HFFc6 (cell line): ENCODE measurements at places on chromosomes 2 and 18. TPM values are rescaled to one million over a fixed set of nuclear protein-coding genes. Genes with fewer than 3 reads are reported as not detected.

The BMP10 gene
- not detected in 3 replicates for total RNA-seq

DNA sequence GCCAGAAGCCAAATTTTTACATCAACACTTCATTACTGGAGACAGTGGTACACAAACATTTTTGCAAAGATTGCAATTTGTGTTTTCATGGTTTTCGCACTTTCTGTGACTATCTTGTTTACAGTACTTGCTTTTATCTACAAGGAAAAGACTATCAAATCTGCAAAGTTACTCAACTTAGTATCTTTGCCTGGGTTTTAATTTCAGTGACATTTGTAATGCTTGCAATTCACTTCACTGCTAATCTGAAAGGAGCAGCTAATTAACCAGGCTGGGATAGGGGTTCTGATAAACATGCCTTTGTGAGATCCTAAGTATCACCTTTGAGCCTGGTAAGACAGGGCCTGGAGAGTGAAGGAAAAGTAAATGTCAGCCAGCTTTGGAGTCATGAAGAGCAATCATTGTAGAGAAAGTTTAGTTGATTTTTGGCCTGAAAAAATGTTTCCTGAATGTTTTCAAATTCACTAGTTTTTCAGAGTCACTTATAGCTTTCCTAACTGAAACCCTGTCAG is 194.2 kb downstream of the RIT2 start:
- H3K27me3 ChIP-seq, result peaks cover 1% of the 10 kb centered on the region; the same call in 1 of the 2 replicates
- no peak overlapping the region for H3K27ac ChIP-seq
- no peaks in the 10 kb centered on the region; the same call in 1 of the 2 replicates for H3K36me3 ChIP-seq
- no peak overlapping the region for H3K4me3 ChIP-seq
- H3K4me1 ChIP-seq, result no peaks in the 10 kb centered on the region

DNA sequence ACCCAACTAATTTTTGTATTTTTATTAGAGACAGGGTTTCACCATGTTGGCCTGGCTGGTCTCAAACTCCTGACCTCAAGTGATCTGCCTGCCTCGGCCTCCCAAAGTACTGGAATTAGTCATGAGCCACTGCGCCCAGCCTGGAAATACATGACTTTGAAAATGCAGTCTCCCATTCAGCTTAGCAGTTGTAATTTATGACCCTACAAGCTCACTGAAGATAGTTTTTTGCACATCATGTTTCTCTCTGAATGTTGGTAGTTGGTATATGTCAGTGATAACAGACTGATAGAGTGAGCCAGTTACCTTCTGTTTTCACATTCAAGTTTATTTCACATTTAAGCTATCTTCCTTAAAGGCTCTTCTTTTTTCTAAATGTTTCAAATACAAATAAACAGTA is 7.1 kb downstream of the WDR7 start:
- H3K27me3 ChIP-seq, result no peaks in the 10 kb centered on the region
- peaks cover 14% of the 10 kb centered on the region; the same call in 1 of the 2 replicates for H3K36me3 ChIP-seq
- no peak for DNase-seq
- no peak overlapping the region for H3K27ac ChIP-seq

DNA sequence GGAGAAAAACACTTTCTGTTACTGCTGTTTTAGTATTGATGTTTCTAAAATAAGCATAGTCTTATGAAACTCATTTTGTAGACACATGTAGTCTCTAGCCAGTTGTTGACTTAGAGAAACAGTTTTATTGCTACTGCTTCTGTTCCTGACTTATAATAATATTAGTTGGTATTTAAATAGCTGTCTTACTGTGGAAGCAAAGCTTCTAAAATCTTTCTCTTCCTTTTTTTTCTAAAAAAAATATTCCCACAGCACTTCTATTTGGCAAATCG is 121.8 kb downstream of the MTX2 start:
- DNase-seq, result no peak
- peaks cover 11% of the 10 kb centered on the region for H3K27me3 ChIP-seq
- H3K36me3 ChIP-seq, result no peaks in the 10 kb centered on the region
- no peak overlapping the region for H3K27ac ChIP-seq
- H3K4me1 ChIP-seq, result peaks cover 35% of the 10 kb centered on the region
- no peak overlapping the region for H3K4me3 ChIP-seq
